ENCODE measurements at places on chromosomes 5 and 9.
A peak's percentile ranks its signal among the peaks of the same experiment; 100 is the strongest.

- DNase-seq, result no peak
Measured at GRCh38 chr9:109493648-109494047, 4.5 kb downstream of the PTPN3 start.

GRCh38 chr9:131589993-131590392 lies 44.7 kb downstream of the PRRT1B start:
- DNase-seq, result no peak

GRCh38 chr9:111599092-111599954 lies at the start of gene PTGR1:
PTGR1 (minus strand) TSS chr9:111599647; CDS start chr9:111597422, 2,225 bp downstream.
- peak; percentile 71 for DNase-seq

DNA sequence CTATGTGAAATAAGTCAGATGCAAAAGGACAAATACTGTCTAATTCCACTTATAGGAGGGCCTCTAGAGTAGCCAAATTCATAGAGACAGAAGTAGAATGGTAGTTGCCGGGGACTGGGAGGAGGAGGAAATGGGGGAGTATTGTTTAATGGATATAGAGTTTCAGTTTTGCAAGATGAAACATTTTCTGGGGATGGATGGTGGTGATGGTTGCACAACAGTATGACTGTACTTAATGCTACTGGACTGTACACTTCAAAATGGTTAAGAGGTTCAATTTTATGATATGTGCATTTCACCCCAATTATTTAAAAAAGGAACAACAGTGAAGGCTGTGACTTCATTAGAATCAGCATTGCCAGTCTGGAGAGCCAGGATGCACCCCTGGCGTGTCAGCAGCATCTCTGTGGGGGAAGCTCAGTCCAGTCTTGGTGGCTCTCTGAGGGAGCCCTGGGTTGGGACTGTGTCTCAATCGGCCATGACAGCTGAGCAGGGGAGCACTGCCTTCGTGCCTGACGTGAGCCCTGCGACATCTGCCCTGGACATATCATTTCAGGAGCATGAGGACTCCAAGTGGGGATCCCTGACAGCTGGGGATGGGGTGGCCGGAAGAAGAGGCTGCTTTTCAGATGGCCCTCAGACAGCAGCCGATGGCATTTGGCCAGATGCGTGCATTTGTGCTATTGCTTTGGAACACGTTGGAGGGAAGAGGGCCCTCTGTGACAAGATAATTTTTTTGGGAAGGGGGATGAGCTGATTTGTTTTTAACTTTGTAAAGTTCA lies 130.8 kb upstream of the STC2 start:
- DNase-seq, result peak; percentile 41

DNA sequence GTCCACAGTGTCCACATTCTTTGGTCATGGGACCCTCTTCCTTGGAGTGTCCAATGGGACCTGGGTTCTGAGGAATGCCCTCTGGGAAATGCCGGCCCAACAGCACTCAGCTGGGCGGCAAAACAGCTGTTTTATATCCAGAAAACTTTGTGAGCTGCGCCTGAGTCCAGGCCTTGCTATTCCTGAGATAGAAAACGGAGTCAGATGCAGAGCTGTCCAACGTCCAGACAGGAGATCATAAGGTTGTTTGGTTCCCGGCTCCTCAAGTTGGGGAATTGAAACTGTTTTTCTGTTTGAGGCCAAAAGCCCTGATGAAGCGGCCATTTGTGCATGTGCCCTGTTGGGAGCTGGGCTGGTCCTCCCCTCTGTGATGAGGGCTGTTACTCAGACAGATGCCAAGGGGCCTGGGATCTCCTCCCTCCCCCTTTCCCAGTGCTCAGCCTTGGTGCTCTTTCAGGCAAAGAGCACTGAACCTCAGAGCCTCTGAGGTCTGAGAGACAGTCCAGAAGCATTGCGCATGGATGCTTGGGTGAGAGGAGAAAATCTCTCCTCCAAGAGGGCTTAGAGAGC lies 66.6 kb upstream of the GARNL3 start:
- DNase-seq, result no peak

DNA sequence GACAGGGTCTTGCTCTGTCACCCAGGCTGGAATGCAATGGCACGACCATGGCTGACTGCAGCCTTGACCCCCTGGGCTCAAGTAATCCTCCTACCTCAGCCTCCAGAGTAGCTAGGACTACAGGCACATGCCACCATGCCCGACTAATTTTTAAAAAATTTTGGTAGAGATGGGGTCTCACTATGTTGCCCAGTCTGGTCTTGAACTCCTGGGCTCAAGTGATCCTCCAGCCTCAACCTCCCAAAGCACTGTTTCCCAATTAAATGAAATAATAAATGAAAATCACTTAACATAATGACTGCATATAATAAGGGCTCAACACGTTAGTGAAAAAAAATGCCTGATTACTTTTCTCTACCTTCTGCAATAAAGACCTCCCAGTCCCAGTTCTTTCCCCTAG lies 71.0 kb downstream of the UGCG start:
- DNase-seq, result no peak

GRCh38 chr5:51449026-51449425 lies 65.8 kb downstream of the ISL1 start:
- no peak for DNase-seq

GRCh38 chr5:81854915-81855314 lies 104.0 kb upstream of the SSBP2 start:
- DNase-seq, result no peak

DNA sequence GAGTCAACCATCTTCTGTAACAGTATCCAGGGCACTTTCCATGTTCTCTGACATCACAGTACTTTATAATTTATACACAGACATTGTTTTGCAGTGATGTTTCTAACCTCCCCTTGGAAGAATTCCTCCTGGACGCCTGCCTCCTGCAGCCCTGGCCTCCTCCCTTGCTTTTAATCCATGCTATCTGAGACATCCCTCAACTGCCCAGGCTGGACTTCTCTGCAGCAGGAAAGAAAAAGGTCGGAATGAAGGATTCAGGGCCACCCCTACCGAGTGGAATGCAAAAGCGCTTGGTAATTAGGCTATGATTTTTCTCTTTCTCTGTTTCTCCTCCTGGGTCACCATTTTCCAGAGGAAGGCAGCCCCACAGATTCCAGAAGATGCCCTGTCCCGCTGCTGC lies 47.0 kb upstream of the SHC3 start:
- no peak for DNase-seq

- no peak for DNase-seq
Measured at GRCh38 chr5:118592229-118593002, 395.9 kb downstream of the DTWD2 start.

GRCh38 chr5:89280103-89281037 lies 397.4 kb upstream of the MEF2C start:
- peak; percentile 58 for DNase-seq

GRCh38 chr5:68776381-68776780 lies 317.4 kb upstream of the SLC30A5 start:
- DNase-seq, result no peak

DNA sequence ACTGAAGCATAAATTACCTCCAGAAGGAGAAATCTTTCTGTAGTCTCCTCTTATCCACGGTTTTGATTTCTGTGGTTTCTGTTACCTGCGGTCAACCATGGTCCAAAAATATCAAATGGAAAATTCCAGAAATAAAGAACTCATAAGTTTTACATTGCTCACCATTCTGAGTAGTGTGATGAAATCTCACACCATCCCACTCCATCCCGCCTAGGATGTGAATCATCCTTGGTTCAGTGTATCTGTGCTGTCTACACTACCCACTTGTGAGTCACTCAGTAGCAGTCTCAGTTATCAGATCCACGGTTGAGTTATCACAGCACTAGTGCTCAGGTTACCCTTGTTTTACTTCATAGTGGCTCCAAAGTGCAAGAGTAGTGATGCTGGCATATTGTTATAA lies 371.2 kb downstream of the NFIB start:
- DNase-seq, result no peak

GRCh38 chr9:95839012-95839411 lies 36.5 kb upstream of the ERCC6L2 start:
- no peak for DNase-seq

DNA sequence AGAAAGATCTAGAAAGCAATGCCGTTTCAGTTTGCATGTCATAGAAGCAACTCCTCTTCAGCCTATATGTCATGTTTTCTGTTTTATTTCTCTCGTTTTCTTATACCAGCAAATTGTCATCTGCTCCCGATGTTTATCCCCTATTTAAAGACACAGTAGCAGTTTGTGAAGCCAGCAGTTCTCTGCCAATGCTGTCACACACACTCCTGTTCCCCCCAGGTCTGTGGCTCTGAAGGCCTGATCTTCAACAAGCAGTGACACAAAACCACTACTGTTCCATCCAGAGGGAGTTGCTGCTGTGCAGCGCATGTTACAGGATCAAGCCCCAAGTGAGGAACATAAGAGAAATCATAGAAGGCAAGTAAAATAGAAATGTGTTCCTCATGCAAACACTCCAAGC lies 364.1 kb upstream of the SLC30A5 start:
- no peak for DNase-seq

DNA sequence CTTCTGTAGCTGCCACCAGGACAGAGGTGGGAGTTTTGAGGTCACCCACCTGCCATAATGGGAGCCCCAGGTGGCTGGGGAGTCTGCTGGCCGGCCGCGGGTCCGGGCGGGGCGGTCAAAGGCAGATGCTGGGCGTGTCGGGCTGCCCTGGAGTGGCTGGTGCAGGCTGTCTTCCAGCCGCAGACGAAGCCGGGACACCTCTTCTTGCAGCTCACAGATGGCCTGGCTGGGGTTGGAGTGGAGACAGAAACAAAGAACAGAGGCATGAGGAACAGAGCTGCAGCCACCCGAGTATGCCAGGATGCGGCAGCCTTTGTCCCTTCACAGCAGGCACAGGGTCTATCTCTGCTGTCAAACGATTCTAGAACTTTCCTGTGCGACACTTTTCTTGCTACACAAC lies 18.0 kb downstream of the ORM2 start:
- DNase-seq, result peak; percentile 79

- DNase-seq, result no peak
Measured at GRCh38 chr9:127201071-127201541, 63.5 kb upstream of the GARNL3 start.

- DNase-seq, result no peak
Measured at GRCh38 chr9:89802781-89803355, 198.1 kb downstream of the GADD45G start.

DNA sequence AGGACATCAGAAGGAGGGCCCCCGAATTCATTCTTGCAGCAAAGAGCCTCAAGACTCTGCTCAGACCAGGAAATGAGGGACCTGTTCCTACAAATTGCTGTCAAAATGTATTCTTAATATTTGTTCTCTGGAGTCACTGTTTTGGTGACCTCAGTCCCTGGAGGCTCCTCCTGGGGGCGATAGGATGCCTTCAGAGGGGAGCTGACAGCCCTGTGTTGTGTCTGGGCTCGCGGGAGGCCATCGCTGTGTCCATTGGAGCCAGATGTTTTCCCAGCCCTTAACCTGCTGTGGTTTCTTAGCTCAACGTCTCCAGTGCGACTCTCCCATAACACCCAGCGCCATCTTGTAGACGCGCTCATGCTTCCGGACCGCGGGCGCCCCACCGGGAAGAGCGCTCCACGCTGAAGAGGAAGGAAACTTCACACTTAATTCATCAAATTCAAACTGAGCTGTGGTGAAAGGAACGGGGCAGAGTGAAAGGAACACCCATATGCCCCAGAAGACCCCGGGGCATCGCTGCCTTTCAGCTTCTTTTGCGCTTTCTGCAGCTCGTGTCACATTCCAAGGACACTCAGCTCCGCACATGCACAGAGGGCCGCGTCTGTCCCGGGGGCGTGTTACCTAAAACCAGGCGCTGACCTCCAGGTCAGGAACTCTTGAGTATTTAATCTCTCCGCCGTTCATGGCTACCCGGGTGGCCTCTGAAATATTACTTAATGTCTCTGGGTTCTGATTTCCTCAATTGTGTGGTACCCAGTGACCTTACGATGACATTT lies 112.3 kb upstream of the GDNF start:
- DNase-seq, result no peak

DNA sequence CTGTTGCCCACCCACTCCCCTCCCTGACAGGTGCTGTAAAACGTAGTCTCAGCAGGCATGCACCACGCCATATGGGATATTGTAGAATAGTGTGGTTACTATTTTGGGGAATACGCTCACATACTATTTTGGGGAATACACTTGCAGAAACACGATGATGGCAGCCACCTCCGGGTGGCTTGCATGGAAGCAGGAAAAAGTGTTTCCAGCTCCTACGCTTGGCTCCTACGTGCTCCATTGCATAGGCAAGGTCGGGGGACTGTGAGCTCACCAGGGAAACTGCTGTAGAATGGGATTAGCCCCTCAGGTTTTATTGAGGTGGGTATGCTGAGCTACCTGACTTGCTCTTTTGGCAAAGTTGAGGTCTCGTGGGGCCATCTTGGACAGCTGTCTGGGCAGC lies 160.3 kb upstream of the NFIL3 start:
- no peak for DNase-seq

DNA sequence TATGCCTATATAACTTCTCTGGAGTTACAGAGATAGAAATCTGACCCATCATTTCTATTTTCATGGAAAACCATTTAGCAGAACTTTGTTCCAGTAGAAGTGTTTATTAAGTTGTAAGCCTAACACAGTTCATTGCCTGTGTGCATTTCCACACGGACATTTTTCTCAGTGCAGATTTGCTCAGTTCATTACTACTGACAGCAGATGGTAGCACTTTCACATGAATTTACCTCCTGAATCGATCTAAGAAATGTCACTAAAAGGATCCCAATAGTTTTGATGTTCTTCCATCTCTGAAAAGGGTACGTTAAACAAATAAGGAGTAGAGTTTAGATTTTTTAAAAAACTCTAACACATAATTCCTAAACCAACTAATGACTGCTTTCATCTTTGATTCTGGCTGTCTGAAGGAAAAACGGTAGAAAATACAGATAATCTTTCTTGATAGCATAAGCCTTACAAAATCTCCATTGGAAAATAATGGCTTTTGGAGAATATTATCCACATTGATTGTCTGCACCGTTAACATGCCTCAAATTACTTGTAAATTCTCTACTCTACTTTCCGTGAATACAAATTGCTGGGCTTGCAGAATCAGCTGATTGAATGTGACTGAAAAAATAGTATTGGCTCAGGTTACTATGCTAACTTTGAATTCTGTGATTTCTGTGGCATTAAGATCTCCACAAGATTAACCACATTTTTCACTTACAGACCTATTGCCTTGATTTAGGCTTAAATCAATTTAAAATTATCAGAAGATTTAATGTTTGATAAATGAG lies 33.1 kb downstream of the RPS23 start:
- no peak for DNase-seq

- no peak for DNase-seq
Measured at GRCh38 chr9:137691646-137692351, 73.0 kb downstream of the EHMT1 start.

DNA sequence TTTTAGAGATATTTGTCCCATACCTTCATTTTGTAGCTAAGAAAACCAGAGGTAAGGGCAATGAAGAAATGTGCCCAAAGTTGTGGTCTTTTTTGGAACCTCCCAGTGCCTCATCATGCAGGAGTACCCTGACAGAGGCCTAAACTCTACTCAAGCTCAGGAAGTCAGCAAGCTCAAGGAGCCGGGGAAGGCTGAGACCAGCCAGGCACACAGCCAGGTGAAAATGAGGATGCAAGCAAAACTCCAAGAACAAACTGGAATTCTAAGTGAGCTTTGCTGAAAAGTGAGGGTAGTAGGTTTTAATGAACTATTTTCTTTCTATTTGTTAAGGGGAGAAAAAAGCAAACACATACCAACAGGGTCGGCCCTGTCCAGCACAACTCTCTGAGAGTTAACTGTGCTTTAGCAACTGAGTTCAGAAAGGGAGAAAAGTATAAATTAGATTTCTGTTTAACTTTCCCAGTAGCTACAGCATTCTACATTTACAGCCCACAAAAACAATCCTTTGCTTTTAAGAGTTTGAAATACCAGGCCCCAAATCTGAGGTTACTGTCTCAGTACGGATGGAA lies 146.4 kb downstream of the GNAQ start:
- no peak for DNase-seq

GRCh38 chr5:128826275-128826674 lies 139.0 kb upstream of the SLC27A6 start:
- DNase-seq, result peak; percentile 32

GRCh38 chr9:2771661-2772060 lies 54.4 kb downstream of the KCNV2 start:
- no peak for DNase-seq
